ENCODE measurements at places on chromosomes 4 and X.

DNA sequence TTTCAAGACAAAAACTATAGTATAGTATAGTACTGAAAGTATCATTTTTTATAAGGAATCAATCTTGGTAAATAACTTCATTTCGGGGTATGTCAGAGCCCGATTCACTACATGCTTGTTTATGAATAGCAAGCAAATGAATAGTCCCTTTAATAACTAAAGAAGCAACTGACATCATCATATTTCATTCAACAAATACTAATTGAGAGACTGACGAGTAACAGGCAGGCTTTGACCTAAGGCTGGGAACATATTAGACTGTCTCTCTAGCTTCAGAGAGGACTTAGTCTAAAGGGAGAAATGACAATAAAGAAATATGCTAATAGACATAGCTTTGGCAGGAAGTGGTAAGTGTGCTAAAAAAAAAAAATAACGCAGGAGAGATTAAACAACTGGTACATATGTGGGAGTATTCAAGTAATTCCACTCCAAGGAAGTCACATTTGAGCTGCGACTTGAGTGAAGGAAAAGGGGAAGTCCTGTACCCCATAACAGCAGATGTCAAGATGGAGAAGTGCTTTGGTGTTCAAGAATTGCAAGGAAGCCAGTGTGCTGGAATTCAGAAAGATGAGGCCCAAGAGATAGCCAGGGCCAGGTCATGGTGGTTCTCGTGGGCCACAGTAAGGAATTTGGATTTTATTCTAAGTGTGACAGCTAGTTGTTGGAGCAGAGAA lies 284.9 kb downstream of the FBXO8 start:
- no peak for DNase-seq

DNA sequence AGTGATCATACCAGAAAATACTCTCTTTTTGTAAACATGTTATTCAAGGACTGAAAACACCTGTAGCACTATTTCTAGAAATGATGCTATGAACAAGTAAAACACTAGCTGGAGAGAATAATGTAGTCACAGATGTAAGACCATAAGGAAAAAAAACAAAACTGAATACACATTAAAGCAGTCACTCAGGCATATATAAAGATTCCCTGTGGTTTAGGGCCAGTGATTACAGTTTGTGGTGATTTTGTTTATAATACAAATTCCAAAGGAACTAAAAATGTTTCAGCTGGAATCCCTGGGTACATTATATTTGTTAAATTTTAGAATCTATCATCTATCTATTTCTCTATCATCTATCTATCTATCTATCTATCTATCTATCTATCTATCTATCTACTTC lies 777.8 kb upstream of the FRG1 start:
- no peak for DNase-seq

- no peak for DNase-seq
Measured at GRCh38 chrX:53458082-53458481, 23.9 kb upstream of the HSD17B10 start.

DNA sequence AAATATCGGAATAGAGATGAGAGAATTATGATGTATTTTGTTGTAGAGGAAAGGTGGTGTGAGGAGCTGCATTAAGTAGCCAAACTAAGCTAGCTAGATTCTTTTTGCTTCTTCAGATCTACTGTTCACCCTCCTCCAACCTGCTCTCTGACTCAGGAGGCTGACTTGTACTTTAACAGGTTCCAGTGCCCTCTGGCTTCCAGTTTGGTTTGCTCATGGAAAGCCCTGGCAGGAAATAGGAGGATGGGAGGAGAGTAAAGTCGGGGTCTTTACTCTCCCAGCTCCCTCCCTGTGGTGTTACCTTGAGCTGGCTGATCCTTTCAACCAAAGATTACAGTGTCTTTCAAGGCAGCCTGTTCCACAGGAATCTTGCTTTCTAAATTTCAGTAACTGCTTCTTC lies 277.0 kb upstream of the EDA2R start:
- no peak for DNase-seq
